ENCODE measurements at places on chromosomes 5 and 9. TPM values are rescaled to one million over a fixed set of nuclear protein-coding genes. Genes with fewer than 3 reads are reported as not detected.

- H3K27ac ChIP-seq = no peak overlapping the region
- no peaks in the 10 kb centered on the region for H3K27me3 ChIP-seq
- H3K36me3 ChIP-seq = no peaks in the 10 kb centered on the region
Observed at GRCh38 chr5:104763216-104763615, 1200.6 kb upstream of the NUDT12 start.

- H3K27ac ChIP-seq = peak overlapping the region; percentile 75
- H3K4me1 ChIP-seq = peaks cover 26% of the 10 kb centered on the region
- no peaks in the 10 kb centered on the region for H3K27me3 ChIP-seq
- H3K36me3 ChIP-seq = no peaks in the 10 kb centered on the region
Observed at GRCh38 chr9:72950875-72951442, 1.9 kb downstream of the ALDH1A1 start.

Gene AMBP
- 3.6 TPM for polyA plus RNA-seq

DNA sequence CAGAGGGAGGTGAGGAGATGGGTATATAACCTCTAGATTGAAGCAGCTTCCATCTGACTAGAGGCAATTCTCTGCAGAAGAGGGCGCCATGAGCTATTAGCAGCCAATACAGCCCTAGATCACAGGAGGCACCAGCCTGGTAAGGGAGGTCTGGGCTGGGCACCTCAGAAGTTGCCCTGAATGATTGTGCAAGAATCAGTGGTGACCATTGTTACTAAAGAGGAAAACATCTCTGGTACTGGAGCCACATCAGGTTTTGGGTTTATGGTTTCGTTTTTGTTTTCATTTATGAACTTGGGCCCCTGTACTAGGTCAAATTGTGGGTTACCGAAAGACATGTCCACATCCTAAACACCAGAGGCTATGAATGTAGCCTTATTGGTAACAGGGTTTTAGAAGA lies 342.0 kb downstream of the MLLT3 start:
- no peak overlapping the region for H3K4me3 ChIP-seq
- no peak overlapping the region for H3K27ac ChIP-seq
- no peaks in the 10 kb centered on the region for H3K36me3 ChIP-seq
- no peaks in the 10 kb centered on the region for H3K27me3 ChIP-seq
- DNase-seq = no peak
- no peaks in the 10 kb centered on the region for H3K4me1 ChIP-seq

Gene SHISAL2B
- polyA plus RNA-seq = 0.06 TPM

GRCh38 chr5:127074466-127074865 lies 1.2 kb upstream of the C5orf63 start:
- no peak overlapping the region for H3K4me3 ChIP-seq
- no peak overlapping the region for H3K27ac ChIP-seq
- no peak for DNase-seq
- H3K27me3 ChIP-seq = no peaks in the 10 kb centered on the region
- H3K4me1 ChIP-seq = peaks cover 24% of the 10 kb centered on the region

DNA sequence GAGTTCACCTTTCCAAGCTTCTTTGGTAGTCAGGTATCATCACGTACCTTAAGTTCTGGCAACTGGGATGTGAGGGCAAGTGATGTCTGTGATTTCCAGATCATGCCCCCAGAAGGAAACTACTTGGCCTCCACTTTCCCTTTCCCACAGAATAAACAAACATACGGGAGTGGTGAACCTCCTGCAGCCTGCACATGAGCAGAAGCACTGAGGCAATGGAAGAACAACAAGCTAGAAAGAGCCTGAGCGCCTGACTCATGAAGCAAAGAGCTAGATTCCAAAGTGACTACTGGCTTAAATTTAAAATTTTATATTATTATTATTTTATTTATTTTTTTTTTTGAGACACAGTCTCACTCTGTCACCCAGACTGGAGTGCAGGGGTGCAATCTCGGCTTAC lies 35.0 kb downstream of the ARL15 start:
- H3K4me1 ChIP-seq = peaks cover 11% of the 10 kb centered on the region
- no peak overlapping the region for H3K27ac ChIP-seq
- H3K36me3 ChIP-seq = peaks cover 3% of the 10 kb centered on the region

Gene SLF1
- 9.5 TPM for polyA plus RNA-seq

DNA sequence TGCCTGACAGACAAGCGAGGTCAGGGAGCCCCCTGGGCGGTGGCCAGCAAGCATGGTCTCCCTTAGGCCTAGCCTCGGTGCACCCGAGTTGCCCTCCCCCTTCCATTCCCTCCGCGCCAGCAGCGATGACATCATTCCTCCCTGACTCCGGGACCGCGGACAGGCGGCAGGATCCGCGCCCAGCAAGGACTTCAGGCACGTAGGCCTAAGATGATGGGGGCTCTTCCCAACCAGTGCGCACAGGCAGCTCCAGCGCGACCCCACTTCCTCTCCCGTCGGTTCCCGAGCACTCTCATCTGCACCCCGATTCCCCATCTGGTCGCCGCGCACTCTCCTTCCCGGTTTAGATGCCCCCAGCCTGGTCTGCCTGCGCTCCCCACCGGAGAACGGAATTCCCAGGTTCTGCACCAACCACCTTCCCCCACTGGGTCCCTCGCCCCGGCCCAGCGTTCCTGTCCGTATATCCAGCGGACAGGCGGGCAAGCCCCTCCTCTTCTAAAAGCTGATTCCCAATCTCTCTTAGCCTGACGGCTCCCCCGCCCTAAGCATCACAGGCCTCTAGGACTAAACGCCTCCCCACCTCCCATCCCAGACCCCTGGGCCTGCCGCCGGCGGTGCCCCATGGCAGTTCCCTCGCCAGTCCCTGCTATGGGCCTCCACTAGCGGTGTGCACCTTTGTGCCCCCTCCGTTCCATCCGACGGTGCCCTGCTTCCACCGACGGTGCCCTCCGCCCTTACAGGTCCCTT lies 931 bp downstream of the FAM219A start:
- H3K36me3 ChIP-seq = no peaks in the 10 kb centered on the region
- peak; percentile 32 for DNase-seq
- H3K4me3 ChIP-seq = peak overlapping the region; percentile 57
- H3K27me3 ChIP-seq = peaks cover 42% of the 10 kb centered on the region
- H3K4me1 ChIP-seq = peaks cover 16% of the 10 kb centered on the region
- peak overlapping the region; percentile 30 for H3K27ac ChIP-seq

Gene PCDHB7
- 1.3 TPM for polyA plus RNA-seq

Gene PIP5K1B
- 57.9 TPM for polyA plus RNA-seq

GRCh38 chr9:61670616-61671015 lies 480.8 kb downstream of the SPATA31A7 start:
- H3K4me1 ChIP-seq = no peaks in the 10 kb centered on the region
- no peak overlapping the region for H3K27ac ChIP-seq
- H3K27me3 ChIP-seq = no peaks in the 10 kb centered on the region
- H3K4me3 ChIP-seq = no peak overlapping the region
- no peaks in the 10 kb centered on the region for H3K36me3 ChIP-seq

- H3K36me3 ChIP-seq = no peaks in the 10 kb centered on the region
- no peaks in the 10 kb centered on the region for H3K27me3 ChIP-seq
- H3K4me3 ChIP-seq = no peak overlapping the region
- no peak overlapping the region for H3K27ac ChIP-seq
- DNase-seq = peak; percentile 86
Observed at GRCh38 chr9:136784997-136785361, 6.2 kb upstream of the TMEM141 start.

DNA sequence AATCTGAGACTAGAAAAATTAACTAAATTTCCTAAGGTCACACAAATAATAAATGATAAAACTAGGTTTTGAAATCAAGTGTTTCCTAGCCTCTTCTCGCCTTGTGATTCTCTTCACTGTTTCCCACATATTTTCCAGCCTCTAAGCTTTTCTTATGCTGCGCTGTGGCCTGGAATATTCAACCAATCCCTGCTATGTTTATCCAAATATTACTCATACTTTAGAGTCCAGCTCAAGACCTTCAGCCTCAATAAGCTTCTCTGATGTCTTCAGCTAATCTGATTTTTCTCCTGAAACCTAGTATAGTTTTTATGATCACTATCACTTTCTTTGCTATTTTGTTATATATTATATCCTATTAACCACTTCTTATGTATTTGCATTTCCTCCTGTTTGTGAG lies 303.1 kb upstream of the CDH6 start:
- no peak overlapping the region for H3K4me3 ChIP-seq
- H3K36me3 ChIP-seq = no peaks in the 10 kb centered on the region
- DNase-seq = no peak
- no peak overlapping the region for H3K27ac ChIP-seq
- H3K27me3 ChIP-seq = no peaks in the 10 kb centered on the region

DNA sequence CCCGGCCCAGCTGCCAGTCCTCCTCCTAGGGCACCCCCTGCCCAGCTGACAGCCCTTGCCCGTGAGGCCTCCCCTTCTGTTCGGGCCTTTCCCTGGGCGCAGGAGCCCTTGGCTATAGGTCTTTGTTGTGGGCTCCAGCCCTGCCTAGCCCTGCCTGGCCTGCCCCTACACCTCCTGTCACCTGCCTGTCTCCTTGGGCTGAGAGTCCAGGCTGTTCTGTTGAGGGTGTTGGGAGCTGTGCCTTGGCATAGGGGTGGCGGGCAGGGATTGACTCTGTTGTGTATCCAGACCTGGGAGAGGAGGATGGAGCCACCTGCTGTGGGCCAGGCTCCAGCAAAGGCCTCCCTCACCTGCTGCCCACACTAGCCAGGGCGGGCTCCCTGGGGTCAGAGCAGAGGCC lies 11.6 kb downstream of the FCN2 start:
- no peaks in the 10 kb centered on the region for H3K36me3 ChIP-seq
- no peak overlapping the region for H3K27ac ChIP-seq
- no peak for DNase-seq
- H3K4me3 ChIP-seq = no peak overlapping the region
- H3K27me3 ChIP-seq = peaks cover 4% of the 10 kb centered on the region

- H3K4me1 ChIP-seq = no peaks in the 10 kb centered on the region
- no peaks in the 10 kb centered on the region for H3K27me3 ChIP-seq
- DNase-seq = no peak
- H3K36me3 ChIP-seq = no peaks in the 10 kb centered on the region
Observed at GRCh38 chr5:54007827-54008777, 302.3 kb downstream of the ARL15 start.

Gene ANKRD31
- 0.21 TPM for polyA plus RNA-seq

Gene EGFL7
- 47.5 TPM for polyA plus RNA-seq

GRCh38 chr9:79812507-79813257 lies 240.9 kb downstream of the TLE4 start:
- H3K4me1 ChIP-seq = no peaks in the 10 kb centered on the region
- DNase-seq = no peak
- no peaks in the 10 kb centered on the region for H3K36me3 ChIP-seq
- no peak overlapping the region for H3K4me3 ChIP-seq
- H3K27ac ChIP-seq = no peak overlapping the region

DNA sequence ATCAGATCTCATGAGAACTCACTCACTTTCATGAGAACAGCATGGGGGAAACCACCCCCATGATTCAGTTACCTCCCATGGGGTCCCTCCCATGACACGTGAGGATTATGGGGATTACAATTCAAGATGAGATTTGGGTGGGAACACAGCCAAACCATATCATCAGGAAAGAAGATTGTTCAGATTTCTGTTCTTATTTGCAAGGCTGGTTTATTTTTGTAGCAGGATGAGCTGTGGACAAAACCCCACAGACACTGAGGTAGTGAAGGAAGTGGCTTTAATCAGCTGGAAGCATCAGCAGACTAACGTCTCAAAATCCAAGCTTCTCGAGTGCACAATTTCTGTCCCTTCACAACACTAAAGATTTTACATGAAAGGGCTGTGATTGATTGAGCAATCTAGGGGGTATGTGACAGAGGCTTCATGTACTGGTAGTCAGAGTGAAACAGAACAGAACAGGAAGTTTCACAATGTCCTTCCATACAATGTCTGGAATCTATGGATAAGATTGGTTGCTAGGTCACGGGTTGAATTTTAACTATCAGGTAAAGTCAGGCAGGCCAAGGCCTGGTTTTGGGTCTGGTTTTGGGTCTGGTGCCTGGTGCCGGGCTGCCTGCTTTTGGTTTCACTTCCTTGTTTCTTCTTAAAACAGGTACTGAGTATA lies 91.3 kb upstream of the ZNF366 start:
- peaks cover 36% of the 10 kb centered on the region for H3K4me1 ChIP-seq
- peak overlapping the region; percentile 86 for H3K27ac ChIP-seq
- peak; percentile 70 for DNase-seq
- H3K4me3 ChIP-seq = no peak overlapping the region

Measured in large intestine (tissue), 12 donors.